ENCODE measurements at places on chromosomes 1 and 21.

GRCh38 chr21:45055861-45056260, 18.5 kb upstream of the ADARB1 start:
- DNase-seq: peak; percentile 56

- no peak for DNase-seq
Observed at GRCh38 chr1:14726606-14727005, 128.1 kb downstream of the KAZN start.

DNA sequence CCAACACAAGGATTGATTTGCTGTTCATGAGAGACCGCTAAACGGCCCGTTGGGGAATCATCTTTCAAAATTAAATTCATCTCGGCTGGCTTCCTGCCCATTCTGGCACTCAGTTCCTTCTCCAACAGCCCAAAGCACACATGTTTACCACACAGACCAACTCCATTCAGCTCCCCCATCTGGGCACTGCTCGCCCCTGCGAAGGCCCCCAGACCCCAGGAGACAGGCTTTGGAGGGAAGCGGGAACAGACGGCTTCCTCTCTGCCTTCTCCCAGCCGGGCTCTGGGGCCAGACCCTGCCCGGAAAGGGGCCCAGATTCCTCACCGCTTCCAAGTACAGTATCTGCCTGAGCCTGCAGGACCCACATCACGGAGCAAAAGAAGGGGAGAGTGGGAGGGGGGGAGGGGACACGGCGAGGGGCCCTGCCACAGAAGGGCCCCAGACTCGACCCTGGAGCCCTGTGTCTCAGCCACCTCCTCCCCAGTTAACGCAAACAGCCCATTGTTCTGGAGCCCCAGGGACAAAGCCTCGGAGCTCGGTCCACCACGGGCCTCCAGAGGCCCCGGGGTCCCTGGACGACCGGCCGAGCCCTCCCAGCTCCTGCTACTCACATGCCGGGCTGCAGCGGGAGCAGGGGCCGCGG, 660 bp downstream of the MEGF6 start:
- DNase-seq: no peak

DNA sequence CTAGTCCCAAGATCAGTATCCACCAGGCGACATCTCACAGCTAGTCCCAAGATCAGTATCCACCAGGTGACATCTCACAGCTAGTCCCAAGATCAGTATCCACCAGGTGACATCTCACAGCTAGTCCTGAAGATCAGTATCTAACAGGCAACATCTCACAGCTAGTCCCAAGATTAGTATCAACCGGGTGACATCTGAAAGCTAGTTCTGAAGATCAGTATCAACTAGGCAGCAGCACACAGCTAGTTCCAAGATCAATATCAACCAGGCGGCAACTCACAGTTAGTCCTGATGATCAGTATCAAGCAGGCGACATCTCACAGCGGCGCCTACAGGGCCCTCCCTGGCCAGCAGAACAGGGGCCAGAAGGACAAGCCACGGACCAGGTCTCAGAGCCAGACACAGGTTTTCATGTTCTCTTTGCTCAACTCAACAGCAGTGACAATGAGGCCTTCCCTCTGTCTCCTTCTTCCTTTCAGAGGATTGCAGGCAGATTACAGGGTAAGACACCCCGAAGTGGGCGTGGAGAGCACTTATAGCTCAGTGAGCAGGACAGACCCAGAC, 32.5 kb downstream of the NPHP4 start:
- DNase-seq: no peak

DNA sequence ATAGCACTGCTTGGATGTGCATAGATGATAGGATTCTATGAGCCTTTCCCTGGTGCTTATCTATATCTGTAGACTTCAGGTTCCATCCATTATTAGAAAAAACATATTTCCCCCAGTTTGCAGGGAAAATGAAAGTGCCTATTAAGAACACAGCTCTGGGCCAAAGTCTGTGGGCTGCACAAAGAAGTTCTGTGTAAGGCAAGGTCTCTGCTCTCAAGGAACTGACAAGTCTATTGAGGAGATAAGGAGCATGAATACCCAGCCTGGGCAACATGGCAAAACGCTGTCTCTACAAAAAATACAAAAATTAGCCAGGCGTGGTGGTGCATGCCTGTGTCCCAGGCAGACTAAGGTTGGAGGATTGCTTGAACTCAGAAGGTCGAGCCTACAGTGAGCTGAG, 22.3 kb upstream of the SDE2 start:
- no peak for DNase-seq

- DNase-seq: peak; percentile 69
Observed at GRCh38 chr21:32819694-32820093, 48.1 kb upstream of the PAXBP1 start.

DNA sequence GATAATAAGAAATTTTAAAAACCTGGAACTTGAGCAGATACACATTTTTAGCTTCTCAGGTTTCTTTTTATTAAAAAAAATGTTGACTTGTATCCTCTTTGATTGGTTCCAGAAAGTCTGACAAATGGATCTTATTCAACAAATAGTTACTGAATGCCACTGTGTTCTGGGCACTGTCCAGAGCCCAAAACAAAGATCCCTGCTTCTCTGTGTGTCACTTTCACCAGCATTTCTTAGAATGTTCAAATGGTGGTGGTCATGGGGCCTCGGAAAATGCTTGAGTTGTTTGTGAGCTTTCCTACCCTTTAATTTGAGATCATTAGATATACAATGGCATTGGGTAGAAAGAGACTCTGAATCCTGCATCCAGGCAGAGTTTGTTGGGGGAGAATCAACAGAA, 19.9 kb downstream of the ACTN2 start:
- no peak for DNase-seq

DNA sequence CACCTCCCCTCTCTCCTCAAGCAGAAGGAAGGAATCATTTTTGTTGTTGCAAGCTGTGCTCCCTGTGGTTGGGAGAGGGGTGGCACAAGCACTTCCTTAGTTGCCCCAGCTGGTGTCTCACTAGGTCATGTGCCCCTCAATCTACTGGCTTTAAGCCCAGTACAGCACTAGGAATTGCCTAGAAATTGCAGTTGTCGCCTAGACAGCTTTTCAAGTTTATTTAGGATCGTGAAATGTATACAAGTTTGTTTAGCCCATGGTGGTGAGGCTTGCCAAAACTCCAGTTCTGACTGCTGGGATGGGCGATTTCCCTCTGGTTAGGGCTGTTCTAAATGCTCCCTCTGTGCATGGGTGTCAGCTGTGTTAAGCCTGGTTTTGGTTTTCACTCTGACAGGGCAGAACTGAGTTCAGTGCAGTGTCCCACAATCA, 126.8 kb upstream of the ZNF644 start:
- DNase-seq: no peak

GRCh38 chr1:172581779-172582178, 48.8 kb downstream of the SUCO start:
- DNase-seq: peak; percentile 8

GRCh38 chr1:115183721-115184259, 94.5 kb upstream of the TSPAN2 start:
- DNase-seq: no peak

DNA sequence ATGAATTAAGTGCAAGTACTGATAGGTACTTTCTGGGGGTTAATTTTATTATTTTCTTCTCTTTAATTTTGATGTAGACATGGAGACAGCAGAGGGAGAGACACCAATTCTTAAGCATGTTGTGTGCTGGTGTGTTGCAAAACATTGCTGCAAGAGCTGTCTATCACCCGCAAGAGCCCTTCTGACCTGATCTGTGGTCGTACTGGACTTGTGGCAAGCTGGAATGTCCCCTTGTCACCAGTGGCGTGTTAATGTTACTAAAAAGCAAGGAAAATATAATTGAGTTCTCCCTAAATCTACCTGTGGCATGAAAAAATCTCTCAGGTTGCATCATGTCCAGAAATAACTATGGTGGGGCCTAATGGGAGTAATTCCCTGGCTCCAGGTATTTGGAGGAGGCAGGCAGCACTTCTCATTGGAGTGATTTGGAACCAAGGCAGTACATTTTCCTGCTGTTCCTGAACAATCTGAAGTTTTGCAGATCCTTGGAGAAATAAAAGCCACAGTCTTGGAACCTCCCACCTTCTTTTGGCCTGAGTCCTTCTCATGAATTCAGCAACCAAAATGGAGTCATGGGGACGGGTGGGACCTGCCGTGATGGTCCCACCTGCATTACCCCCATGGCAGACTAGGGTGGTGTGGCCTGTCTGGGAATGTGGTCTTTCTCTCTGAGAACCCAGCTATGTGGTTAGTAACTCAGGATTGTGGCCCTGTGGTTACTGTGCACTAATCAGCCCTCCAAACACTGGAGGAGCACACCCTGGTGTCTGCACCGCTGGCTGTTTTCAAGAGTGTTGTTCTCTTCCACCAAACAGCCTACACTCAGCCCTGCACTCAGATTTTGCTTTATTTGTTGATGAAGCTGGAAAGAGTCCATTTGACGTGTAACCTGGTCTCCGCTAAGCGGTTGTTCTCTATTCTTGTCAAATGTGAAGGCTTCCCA, 57.4 kb downstream of the GALNT2 start:
- DNase-seq: no peak

- no peak for DNase-seq
Observed at GRCh38 chr1:63921359-63921758, 147.5 kb downstream of the ROR1 start.

GRCh38 chr21:15627011-15627410, 102.8 kb upstream of the USP25 start:
- no peak for DNase-seq

GRCh38 chr1:37797750-37798345, 4.2 kb downstream of the MANEAL start:
- peak; percentile 71 for DNase-seq

GRCh38 chr21:39048064-39048463, 135.2 kb downstream of the PSMG1 start:
- DNase-seq: no peak
